Small intestine (tissue), 16 donors: ENCODE measurements at places on chromosomes 16 and 17. TPM values are rescaled to one million over a fixed set of nuclear protein-coding genes. Genes with fewer than 3 reads are reported as not detected.

DNA sequence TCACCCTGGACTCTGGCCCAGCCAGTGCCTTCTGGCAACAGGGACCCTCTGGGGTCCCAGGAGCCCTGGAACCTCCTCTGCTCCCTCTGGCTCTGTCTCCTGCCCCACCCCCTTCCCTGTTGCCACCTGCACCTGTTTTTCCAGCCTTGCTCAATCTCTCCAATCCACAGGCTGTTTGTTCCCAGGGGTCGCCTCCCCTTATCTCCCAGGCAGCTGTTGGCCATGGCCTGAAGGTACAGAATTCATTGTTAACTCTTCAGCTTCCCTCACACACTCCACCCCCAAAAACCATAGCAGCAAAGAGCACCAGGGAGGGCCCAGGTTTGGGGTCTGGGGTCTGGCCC lies 39.3 kb upstream of the TOB1 start:
- H3K27me3 ChIP-seq, result no peaks in the 10 kb centered on the region
- H3K36me3 ChIP-seq, result no peaks in the 10 kb centered on the region
- H3K4me3 ChIP-seq, result no peak overlapping the region
- DNase-seq, result peak; percentile 87
- H3K27ac ChIP-seq, result peak overlapping the region; percentile 93

DNA sequence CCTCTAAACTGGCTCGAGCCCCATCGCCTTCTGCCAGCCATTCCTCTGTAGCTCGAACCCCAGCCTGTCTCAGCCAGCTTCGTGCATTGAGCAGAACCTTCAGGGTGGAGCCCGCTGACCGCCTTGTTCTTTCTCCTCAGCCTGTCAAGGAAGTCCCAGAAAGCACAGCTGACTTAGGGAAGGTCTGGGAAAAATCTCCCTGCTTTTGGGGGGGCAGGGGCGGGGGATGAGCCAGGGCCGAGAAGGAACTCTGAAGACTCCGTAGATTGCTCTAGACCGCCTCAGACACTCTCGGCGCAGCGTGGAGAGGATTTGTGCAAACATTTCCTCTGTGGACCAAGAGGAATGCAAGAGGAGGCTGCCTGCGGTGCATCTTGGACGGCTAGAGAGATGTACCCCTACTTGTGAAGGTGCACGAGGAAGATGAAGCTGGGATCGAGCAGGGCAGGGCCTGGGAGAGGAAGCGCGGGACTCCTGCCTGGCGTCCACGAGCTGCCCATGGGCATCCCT lies at the start of gene GLP2R:
TSS of gene GLP2R (plus strand) at position 284 of the 510 bp plus-strand sequence. CDS start at position 424, 140 bp downstream.
- DNase-seq, result no peak
- no peak within 1 kb of the TSS for H3K4me3 ChIP-seq
- no peak within 1 kb of the TSS for H3K27ac ChIP-seq

- DNase-seq, result no peak
- H3K4me3 ChIP-seq, result no peak overlapping the region
- no peaks in the 10 kb centered on the region for H3K4me1 ChIP-seq
- H3K27me3 ChIP-seq, result no peaks in the 10 kb centered on the region
- no peaks in the 10 kb centered on the region for H3K36me3 ChIP-seq
Measured at GRCh38 chr17:50154604-50155003, 4.1 kb upstream of the PPP1R9B start.

DNA sequence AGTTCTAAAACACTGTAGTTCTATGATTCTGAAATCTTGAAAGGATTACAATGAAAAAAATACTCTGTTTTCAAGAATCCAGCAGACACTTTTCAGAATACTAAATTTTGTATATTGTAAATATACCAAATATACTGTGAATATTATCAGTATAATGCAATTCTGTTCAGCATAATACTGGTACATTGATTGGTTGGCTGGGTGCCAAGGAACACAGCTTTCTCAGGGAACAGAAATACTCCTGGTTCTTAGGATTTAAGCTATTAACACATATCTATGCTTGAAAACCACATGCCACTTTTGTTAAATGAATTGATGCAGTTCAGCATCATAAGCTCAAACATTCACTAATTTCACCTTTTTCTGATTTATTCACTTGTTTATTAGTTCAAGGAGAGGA lies 2.5 kb upstream of the GINS3 start:
- no peak overlapping the region for H3K27ac ChIP-seq
- peaks cover 6% of the 10 kb centered on the region for H3K27me3 ChIP-seq
- no peak for DNase-seq
- H3K4me3 ChIP-seq, result no peak overlapping the region

- H3K27me3 ChIP-seq, result no peaks in the 10 kb centered on the region
- H3K4me1 ChIP-seq, result no peaks in the 10 kb centered on the region
- H3K27ac ChIP-seq, result no peak overlapping the region
- peaks cover 42% of the 10 kb centered on the region for H3K36me3 ChIP-seq
- DNase-seq, result no peak
- H3K4me3 ChIP-seq, result no peak overlapping the region
Measured at GRCh38 chr16:58582971-58583765, 46.5 kb downstream of the CNOT1 start.

DNA sequence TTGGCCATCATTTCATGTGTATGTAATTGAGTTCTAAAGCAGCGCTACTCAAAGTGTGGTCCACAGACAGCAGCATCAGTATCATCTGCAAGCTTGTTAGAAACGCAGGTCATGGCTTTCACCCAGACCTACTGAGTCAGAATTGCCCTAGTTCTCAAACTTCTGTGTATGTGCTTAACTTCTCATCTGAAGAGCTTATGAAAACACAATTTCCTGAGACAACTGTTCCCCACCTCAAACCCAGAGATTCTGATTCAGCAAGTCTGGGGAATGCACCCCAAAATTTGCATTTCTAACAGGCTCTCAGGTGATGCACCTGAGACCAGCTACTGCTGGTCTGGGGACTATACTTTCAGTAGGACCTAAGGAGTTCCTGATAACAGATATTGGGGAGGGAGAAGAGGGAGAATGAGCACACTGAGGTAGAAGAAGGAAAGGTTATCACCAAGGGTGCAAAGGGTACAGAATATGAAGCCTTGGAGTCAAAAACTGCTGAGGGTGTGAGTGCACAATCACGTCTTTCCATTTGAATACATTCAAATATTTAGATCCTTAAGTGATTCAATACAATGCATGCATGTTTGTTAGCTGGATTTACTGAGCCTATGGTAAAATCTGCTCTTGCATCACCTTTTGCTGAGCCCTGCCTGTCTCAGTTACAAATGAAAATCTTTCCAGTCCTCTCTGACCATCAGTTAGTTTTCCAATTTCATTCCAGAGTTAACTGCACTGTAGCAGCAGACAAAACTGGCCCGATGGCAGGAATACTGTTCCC lies 29.2 kb upstream of the SKAP1 start:
- peaks cover 3% of the 10 kb centered on the region for H3K27me3 ChIP-seq
- H3K27ac ChIP-seq, result no peak overlapping the region
- DNase-seq, result no peak

GRCh38 chr16:17412221-17412620 lies 58.5 kb downstream of the XYLT1 start:
- H3K36me3 ChIP-seq, result peaks cover 5% of the 10 kb centered on the region
- H3K4me3 ChIP-seq, result no peak overlapping the region
- no peaks in the 10 kb centered on the region for H3K27me3 ChIP-seq

DNA sequence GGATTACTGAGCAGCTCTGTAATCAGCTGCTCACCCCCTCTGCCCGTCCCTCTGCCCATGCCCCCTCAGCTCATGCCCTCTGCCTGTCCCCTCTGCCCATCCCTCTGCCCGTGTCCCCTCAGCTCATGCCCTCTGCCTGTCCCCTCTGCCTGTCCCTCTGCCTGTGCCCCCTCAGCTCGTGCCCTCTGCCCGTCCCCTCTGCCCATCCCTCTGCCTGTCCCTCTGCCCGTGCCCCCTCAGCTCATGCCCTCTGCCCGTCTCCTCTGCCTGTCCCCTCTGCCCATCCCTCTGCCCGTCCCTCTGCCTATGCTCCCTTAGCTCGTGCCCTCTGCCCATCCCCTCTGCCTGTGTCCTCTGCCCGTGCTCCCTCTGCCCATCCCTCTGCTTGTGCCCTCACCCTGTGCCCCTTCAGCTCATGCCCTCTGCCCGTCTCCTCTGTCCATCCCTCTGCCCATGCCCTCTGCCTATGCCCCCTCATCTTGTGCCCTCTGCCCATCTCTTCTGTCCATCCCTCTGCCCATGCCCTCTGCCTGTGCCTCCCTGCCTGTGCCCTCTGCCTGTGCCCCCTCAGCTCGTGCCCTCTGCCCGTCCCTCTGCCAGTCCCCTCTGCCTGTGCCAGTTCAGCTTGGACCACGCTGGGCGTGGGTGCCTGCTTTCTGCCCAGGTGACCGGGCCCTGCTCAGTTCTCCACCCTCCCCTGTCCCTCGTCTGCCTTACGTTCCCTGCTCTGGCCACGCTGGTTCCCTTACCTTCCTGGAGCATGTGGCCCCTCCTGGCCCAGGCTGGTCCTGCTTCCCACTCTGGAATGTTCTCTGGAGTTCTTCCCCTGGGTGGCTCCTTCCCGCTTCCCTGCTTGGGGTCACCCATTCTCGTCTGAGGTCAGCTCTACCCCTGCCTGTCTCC lies 97.6 kb downstream of the NPIPB11 start:
- DNase-seq, result no peak
- no peak overlapping the region for H3K27ac ChIP-seq
- H3K4me3 ChIP-seq, result no peak overlapping the region
- H3K27me3 ChIP-seq, result no peaks in the 10 kb centered on the region

GRCh38 chr17:77087650-77088454 lies 52.9 kb upstream of the SEC14L1 start:
- H3K36me3 ChIP-seq, result peaks cover 25% of the 10 kb centered on the region
- H3K27ac ChIP-seq, result peak overlapping the region; percentile 87
- H3K4me1 ChIP-seq, result peaks cover 10% of the 10 kb centered on the region

DNA sequence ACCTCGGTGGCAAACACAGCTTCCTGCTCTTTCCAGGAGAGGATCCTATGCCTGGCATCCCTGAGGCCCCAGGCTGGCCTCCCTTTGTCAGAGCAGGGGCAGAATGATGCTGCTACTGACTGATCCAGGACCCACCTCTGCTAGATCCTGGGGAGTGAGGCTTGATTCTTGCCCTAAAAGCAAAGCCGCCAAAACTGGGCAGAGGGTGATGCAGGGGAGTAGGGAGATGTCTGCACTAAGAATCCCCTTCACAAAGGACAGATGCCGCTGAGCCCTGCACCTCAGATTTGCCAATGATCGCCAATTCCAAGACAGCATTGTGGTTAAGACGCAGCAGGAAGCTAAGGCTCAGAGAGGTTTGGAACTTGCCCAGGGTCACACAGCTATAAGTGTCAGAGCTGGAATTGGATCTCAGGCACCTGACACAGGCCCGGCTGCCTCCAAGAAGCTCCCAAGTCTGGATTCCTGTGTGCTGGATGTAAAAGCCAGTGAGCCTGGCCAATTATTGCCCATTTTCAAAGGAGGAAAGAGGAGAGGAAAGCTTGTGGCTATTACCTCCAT lies 60.7 kb upstream of the TNRC6C start:
- no peaks in the 10 kb centered on the region for H3K36me3 ChIP-seq
- no peaks in the 10 kb centered on the region for H3K27me3 ChIP-seq
- no peaks in the 10 kb centered on the region for H3K4me1 ChIP-seq
- no peak overlapping the region for H3K4me3 ChIP-seq
- H3K27ac ChIP-seq, result no peak overlapping the region

DNA sequence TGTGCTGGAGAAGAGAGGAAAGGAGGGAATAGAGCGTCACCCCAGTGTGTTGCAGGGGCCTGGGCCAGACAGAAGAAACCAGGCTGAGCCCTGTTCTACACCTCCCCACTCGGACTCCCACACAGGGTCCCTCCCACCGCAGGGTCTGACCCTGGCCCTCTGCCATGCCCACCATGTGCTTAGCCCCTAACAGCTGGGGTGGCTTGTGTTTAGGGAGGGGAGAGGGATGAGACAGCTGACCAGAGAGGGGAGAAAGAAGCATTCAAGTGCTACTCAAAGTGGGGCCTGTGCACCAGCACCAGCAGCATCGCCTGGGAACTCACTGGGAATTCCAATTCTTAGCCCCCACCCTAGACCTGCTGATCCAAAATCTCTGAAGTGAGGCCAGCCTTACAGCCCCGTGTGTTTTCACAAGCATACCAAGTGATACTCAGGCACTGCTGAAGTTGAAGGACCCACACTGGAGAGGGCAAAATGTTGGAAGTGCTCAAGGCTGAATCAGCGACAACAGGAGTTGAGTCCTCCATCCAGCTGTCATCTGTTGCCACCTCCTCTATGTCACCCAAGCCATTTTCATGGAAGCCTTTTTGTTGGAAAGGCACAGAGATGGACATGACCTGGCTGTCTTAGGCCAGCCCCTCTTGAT lies 47.0 kb downstream of the FZD2 start:
- no peak overlapping the region for H3K4me3 ChIP-seq
- H3K36me3 ChIP-seq, result no peaks in the 10 kb centered on the region
- no peak overlapping the region for H3K27ac ChIP-seq
- no peak for DNase-seq
- no peaks in the 10 kb centered on the region for H3K4me1 ChIP-seq

- DNase-seq, result no peak
- no peaks in the 10 kb centered on the region for H3K36me3 ChIP-seq
- H3K4me3 ChIP-seq, result no peak overlapping the region
- no peak overlapping the region for H3K27ac ChIP-seq
- no peaks in the 10 kb centered on the region for H3K4me1 ChIP-seq
- H3K27me3 ChIP-seq, result peaks cover 31% of the 10 kb centered on the region
Measured at GRCh38 chr17:48462946-48463345, 32.9 kb upstream of the SKAP1 start.

DNA sequence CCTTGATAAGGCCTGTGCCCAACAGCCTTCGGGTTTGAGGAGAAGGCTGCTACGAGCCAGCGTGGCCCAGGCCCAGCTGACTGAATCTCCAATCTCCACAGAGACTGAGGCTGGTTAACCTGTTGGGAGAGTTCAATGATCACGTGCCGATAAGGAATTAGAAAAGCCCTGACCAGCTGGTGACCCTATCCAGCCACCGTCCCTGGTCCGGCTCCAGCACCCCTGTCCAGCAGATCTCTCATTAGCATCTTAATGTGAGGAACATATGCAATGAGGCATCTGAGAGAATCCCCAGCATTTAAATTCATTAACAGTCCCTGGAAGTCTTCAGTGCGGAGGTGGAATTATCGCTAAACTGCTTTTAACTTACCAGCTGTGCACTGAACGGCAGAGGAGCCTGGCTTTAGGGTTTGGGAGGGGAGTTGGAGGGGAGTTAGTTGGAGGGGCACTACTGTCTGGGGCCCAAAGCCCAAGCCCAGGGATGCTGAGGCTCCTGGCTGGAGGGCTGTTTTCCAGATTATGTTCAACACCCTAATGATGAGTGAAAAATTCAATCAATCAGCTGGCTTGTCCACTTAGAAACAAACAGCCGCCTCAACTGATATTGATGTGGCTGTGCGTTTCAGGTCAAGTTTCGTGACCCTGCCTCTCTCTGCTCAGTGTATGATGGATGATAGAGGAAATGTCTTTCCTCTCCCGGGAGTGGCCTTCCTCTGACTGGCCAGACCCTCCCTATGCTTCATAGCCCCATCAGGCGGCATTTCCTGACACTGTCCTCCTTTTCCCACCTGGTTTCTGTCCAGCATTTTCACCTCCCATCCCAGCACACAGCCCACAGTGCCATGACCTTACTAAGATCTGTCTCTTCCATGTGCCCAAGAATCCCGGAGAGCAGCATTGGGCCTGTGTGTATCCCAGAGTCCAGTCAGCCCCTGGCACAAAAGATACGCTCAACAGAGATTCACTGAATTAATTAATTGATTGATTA lies 184.5 kb downstream of the CCT6B start:
- peaks cover 6% of the 10 kb centered on the region for H3K27me3 ChIP-seq
- H3K4me3 ChIP-seq, result no peak overlapping the region
- no peaks in the 10 kb centered on the region for H3K4me1 ChIP-seq
- no peaks in the 10 kb centered on the region for H3K36me3 ChIP-seq

GRCh38 chr17:67459985-67460384 lies 82.9 kb downstream of the PITPNC1 start:
- H3K27ac ChIP-seq, result no peak overlapping the region
- peaks cover 3% of the 10 kb centered on the region for H3K27me3 ChIP-seq
- no peak for DNase-seq
- H3K4me3 ChIP-seq, result no peak overlapping the region
- no peaks in the 10 kb centered on the region for H3K36me3 ChIP-seq

Gene GALR2
- polyA plus RNA-seq, result not detected

Gene GAST
- polyA plus RNA-seq, result not detected

Gene TBC1D3G
- polyA plus RNA-seq, result not detected

Gene SPAG9
- 65.9 TPM for polyA plus RNA-seq
